ENCODE measurements at places on chromosomes 7 and 10.

GRCh38 chr7:25893436-25893835 lies 258.6 kb upstream of the NFE2L3 start:
- DNase-seq, result no peak

DNA sequence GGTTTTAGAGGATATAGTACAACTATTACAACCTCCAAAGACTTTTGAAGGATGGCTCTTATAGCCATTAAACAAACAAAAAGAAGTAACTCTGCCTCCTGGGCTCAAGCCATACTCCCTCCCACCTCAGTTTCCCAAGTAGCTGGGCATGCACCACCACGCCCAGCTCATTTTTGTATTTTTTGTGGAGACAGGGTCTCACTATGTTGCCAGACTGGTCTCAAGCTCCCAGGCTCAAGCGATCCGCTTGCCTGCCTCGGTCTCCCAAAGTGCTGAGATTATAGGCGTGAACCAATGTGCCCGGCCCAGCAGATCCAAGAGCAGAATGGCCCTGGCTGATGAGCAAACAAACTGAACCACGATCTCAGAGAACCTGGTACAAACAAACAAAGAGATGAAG lies 16.0 kb downstream of the NANOS1 start:
- DNase-seq, result no peak

- DNase-seq, result peak; percentile 1
Measured at GRCh38 chr7:82605247-82605864, 161.8 kb upstream of the CACNA2D1 start.

GRCh38 chr10:57507788-57508187 lies 759.9 kb downstream of the IPMK start:
- DNase-seq, result no peak

DNA sequence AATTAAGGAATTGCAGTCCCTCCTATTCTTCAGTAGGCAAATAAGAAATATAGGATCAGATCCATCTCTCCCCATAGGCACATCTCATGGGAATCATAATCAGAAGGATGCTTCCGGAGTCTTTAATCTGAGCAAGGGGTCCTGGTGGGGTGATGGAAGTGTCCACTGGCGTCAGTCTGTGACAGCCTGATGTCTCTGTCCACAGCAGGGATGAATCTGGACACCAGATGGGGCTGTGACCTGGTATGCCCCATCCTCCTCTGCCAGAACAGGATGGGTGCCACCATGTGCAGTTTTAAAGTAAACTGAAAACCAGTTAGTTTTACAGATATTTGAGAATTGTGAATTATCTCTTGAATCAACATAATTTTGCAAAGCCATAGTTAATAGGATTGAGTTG lies 148.7 kb downstream of the C1GALT1 start:
- no peak for DNase-seq

DNA sequence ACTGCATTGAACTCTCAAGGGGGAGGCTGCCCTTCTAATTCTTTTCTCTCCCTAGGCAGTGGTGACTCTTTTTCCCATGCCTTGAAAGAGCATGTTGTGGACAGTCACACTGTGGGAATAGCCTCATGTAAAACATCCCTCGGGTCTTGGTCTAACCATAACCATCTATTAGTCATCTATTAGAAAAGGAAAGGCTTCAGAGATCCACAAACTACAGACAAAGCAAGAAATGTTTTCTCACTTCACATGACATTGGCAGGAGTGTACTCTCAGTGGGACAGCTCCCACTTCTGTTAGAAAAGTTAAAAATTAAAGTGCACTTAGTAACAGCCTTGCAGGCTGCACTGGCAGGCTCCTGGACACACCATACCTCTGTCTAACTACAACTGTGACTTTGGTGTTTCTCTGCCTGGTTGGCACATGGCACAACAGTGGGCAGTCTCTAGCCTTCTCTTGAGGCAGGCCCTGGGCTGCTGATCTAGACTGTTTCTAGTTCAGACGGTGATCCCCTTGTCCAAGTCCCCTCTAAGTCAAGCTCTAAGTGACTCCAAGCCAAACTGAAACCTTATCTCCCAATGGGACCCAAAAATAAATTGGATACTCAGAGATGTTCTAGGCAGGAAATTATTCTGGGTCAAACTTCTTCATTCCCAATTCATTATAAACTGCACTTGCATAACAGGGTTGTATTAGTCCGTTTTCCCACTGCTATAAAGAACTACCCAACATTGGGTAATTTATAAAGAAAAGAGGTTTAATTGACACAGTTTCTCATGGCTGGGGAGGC lies 57.9 kb upstream of the ITGB1 start:
- no peak for DNase-seq

DNA sequence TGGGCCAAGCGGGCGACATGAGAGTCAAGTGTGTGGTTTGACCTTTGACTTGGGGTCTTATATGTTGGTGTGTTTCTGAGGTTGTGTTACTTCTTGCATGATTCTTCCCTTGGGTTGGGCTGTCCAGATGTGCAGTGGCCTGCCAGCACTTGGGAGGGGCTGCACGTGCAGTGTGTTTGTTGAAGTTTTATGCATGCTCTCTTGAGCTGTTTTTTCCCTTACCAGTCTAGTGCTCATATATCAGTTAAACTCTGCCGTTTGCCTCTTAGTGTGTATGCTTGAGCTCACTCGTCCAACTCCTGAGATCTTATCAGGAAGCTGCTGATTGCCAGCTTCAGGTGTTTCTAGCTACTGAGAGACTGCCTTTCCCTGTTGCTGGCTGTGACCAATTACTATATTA lies 23.1 kb downstream of the SP4 start:
- DNase-seq, result no peak

GRCh38 chr7:68892236-68892635 lies 706.0 kb upstream of the AUTS2 start:
- DNase-seq, result no peak

Measured in BJ (cell line).